ENCODE measurements at places on chromosomes 11 and 22.

- no peak for DNase-seq
Measured at GRCh38 chr11:74135127-74135840, 35.5 kb downstream of the C2CD3 start.

- DNase-seq, result no peak
Measured at GRCh38 chr11:34204396-34205279, 99.2 kb downstream of the NAT10 start.

- DNase-seq, result no peak
Measured at GRCh38 chr11:102830001-102830727, 13.2 kb downstream of the MMP3 start.

GRCh38 chr11:44861849-44862557 is 88.7 kb downstream of the TP53I11 start:
- peak; percentile 97 for DNase-seq

- no peak for DNase-seq
Measured at GRCh38 chr22:20038574-20038973, 17.7 kb downstream of the TANGO2 start.

GRCh38 chr11:68309621-68310185 is 2.7 kb upstream of the LRP5 start:
- no peak for DNase-seq

DNA sequence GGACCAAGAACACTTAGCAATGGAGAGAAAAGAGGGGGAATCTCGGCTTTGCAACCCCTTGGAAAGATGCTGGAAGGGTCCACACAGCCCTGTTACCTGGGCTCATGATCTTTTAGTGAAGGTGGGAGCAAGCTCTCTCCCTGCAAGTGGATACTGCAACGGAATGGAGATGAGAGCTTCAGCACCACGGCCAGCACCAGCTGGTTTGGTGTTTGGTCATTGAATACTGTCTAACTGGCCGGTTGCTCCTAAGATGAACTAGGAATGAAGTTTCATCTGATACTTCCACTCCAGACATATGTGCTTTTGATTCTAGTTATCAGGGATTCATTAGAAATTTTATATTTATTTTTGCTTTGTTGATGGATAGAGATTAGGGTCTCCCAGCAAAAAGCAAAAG is 16.3 kb downstream of the HTR3A start:
- DNase-seq, result no peak

- DNase-seq, result no peak
Measured at GRCh38 chr11:124839128-124839971, 25.9 kb upstream of the ROBO3 start.

- no peak for DNase-seq
Measured at GRCh38 chr11:43872995-43873394, 7.6 kb upstream of the ALKBH3 start.

- peak; percentile 15 for DNase-seq
Measured at GRCh38 chr11:74321487-74322188, 10.2 kb upstream of the P4HA3 start.

GRCh38 chr11:107018902-107019493 is 722 bp upstream of the GUCY1A2 start:
- no peak for DNase-seq

DNA sequence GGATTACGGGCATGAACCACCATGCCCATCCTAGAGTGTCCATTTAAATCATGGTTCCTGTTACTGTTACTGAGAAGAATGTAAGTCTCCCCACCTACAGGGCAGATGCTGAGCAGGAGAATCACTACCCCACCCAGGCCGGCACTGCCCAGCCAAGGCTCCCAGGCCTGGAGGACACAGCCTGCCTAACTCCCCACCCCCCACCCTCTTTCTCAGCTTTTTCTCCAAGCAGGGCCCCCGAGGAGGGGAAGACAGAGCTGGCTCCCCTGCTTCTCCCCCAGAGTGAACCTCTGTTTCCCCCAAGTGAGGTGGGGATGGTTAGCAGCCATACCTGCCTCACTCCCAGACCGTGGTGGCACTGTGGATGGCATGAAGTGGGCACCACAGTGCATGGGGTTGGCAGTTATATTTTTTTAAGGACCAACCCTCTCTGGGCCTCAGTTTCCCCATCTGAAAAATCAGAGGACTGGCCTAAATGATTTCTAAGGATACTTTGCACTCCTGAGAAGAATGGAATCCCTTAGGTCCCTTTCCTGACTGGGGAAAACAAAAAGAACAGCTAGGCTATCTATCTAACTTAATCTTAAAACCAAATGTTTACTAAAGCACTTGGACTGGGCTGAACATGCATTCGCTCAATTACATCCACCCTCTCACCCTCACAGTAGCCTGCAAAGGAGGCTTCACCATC is 5.0 kb downstream of the CBX7 start:
- DNase-seq, result no peak

- no peak for DNase-seq
Measured at GRCh38 chr11:114090225-114090910, 30.9 kb downstream of the ZBTB16 start.

DNA sequence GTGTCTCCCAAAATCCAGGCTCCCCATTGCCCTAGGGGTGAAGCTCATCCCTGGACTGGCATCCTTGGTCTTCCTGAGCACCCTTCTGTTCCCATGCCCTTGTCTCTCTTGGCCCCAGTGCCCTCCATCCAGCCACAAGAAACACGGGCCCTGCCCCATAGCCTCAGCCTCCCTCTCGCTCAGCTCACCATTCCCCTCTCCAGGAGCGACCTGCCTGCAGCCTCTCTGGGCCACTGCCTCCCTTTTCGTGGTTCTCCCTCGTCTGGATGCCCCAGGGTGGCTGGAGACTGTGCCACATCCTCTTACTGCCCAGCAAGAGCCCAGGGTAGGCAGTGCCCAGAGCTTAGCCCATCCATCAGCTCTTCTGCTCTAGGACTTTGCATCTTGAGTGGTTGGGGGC is 532.1 kb downstream of the TBC1D22A start:
- no peak for DNase-seq

DNA sequence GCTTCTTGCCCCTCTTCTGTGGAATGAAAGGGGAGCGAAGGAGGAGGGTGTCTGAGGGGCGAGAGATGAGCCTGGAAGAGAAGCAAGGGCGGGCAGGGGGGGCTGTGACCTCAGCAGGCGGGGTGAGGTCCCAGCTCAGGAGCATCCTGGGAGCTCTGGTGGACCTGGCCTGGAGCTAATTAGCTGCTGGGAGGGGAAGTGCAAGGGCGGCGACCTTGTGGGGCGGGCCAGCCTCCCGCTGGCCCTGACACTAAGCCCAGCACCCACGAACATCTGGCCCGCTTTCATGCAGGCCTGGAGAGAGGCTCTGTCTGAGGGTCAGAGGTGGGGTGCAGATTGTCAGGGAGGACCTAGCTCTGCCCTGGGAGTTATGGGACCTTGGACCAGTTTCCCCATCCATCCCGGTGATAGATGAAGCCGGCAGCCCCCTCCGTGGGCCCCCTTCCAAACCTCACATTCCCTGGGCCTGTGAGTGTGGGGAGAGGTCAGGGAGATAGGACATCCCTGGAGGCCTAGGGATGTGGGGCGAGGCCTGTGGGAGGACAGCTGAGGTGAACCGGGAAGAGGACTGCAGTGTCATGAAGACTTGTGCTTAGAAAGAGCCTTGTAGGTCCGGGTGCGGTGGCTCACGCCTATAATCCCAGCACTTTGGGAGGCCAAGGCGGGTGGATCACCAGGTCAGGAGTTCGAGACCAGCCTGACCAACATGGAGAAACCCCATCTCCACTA is 28.5 kb upstream of the CD82 start:
- DNase-seq, result no peak

- no peak for DNase-seq
Measured at GRCh38 chr11:69300120-69301060, 6.4 kb downstream of the MYEOV start.

- DNase-seq, result no peak
Measured at GRCh38 chr11:111715142-111715816, 50.9 kb downstream of the PPP2R1B start.

GRCh38 chr11:65436412-65437032 is 13.9 kb downstream of the NEAT1 start:
- DNase-seq, result no peak

DNA sequence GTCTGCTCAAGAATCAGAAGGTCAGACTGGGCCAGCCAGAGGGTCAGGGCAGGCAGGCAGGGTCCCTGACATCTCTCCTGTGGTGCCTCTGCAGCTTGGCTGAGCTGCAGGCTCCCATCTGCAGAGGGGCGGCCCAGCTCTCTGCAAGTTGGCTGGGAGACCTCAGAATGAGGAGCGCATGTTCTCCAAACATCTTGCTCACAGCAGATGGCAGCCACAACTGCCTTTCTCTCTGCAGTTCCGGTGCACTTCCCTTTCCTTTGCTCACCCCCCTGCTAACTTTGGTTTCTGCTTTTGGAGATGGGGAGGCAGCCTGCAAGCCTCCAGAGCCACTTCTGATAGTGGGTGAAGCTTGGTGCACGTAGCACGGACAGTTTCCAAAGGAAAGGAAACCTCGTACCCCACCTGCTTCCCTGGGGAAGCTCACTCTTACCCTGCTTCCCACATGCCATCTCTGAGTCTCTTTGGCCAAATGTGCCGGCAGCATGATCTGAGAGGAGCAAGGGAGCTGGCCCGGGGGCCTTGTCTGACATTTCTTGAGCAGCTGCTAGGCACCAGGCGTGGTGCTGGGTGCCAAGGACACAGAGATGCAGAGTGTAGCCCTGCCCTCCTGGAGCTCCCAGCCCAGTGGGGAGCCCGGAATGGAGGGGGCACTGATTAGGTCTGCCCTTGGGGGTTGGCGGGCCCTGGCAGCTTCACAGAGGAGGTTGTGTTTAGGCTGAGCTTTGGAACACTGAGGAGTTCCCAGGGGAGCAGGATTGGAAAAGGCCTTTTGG is 18.2 kb downstream of the DAGLA start:
- no peak for DNase-seq

DNA sequence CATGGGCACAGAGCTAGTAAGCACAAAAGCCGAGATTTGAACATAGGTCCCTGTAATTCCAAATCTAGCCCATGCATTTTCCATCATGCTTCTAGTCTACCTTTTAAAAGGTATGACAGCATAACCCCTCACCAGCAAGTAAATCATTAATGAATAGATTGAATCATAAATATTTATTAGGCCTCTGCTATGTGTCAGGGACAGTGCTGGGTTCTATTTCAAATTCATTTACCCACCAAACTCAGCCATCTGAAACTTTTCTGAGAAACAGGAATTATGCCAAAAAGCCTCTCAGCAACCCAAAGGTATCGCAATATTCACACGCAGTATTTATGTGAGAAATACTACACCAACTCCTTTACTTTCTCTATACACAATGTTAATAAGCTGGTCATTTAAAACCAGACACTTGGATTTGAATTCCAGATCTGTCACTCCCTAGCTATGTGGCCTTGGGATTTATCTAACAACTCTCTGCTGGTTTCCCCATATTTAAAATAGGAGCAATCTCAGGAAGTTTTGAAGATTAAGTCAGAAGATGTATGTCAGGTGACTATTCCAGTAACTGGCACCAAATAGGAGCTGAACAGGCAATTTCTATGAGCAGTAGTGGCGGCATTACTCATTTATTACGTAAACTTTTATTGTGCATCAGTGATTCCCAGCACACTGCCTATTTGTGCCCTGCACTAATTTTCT is 191.4 kb downstream of the TENM4 start:
- DNase-seq, result no peak

- no peak for DNase-seq
Measured at GRCh38 chr22:22245935-22246525, 1.4 kb downstream of the VPREB1 start.

GRCh38 chr22:44033287-44033686 is 9.2 kb downstream of the PARVB start:
- DNase-seq, result no peak

DNA sequence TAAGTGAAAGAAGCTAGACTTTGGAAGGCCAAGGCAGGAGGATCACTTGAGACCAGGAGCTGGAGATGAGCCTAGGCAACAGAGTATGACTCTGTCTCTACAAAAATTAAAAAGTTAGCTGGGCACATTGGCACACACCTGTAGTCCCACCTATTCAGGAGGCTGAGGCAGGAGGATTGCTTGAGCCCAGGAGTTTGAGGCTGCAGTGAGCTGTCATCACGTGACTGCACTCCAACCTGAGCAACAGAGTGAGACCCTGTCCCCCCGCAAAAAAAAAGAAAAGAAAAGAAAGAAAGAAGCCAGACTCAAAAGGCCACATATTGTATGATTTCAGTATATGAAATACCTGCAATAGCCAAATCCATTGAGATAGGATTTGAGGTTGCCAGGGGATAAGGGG is 7.9 kb upstream of the CAPN5 start:
- no peak for DNase-seq

DNA sequence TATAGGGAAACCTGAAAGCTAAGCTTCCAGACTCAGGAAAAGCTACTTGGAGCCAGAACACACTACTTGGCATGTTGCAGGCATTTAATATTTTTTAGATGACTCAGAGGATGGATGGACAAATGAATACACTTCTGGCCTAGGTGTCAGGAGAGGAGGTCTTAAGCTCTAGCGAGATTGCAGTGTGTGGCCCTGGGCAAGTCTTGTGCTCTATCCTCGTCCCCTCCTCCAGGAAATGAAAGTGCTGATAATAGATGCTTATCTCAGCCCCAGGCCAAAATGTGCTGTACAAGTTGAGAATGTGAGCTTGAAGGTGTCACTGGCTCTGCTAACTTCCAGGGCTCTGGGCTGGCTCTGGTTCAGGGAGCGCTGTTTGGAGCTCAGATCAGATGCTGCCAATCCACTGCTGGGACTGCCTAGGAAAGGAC is 136.3 kb downstream of the PKNOX2 start:
- peak; percentile 5 for DNase-seq

DNA sequence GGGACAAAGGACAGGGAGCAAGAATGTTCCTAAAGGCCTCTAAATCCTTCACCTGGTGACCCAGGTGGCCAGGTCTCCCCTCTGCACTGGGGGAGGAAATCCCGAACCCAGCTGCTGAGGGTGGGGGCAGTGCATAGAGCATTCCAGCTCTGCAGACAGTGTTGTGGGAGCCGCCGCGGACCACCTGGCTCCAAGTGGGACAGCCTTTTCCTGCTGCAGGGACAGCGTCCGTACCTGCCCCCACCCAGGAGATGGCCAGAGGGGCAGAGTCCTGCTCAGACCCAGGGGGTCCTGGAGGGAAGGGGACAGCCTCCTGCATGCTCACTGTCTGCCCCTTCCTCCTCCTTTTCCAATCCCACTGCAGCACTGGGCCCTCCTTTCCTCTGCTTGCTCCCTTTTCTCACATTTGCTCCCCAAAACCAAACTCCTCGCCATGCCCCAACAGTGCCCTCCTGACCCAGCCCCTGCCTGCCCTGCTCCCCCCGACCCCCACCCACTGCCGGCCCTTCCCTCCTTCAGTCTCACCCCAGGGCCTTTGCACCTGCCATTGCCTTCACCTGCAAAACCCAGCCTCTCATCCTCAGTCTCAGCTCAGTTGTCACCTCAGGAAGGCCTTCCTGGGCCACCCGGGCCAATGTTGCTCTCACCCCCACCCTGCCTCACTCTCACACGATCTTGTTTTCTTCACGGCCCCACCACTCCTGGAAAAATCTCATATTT is 12.8 kb downstream of the PNPLA5 start:
- DNase-seq, result no peak

- DNase-seq, result peak; percentile 64
Measured at GRCh38 chr22:26330971-26331625, 98.0 kb upstream of the ASPHD2 start.

- no peak for DNase-seq
Measured at GRCh38 chr11:135022454-135022853, 610.4 kb upstream of the B3GAT1 start.

- no peak for DNase-seq
Measured at GRCh38 chr22:49269371-49269770, 558.3 kb downstream of the BRD1 start.

GRCh38 chr11:130156108-130157022 is 3.2 kb upstream of the ST14 start:
- DNase-seq, result no peak

GRCh38 chr11:65655570-65656332 is 7.0 kb downstream of the RELA start:
- DNase-seq, result no peak

GRCh38 chr11:28730336-28730735 is 622.1 kb downstream of the METTL15 start:
- DNase-seq, result no peak

- DNase-seq, result no peak
Measured at GRCh38 chr11:23124249-23124648, 264.0 kb upstream of the CCDC179 start.
